ENCODE measurements at places on chromosomes 5 and 9.

DNA sequence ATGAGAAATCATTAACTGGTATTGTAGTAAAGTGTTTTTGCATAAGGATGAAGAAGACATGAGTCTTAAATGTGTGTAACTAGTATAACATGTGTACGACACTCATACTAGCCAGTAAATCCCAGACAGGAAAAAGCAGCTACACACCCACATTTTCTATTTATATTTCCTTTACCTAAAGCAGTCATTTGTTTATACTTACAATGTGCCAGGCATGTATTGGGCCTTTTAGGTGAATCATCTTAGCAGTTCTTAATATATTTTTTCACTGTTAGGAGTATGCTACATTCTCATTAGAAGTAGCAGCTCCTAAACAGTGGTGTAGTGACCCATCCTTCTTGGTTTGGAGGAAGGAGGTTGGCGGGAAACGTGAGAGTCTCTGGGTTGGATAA lies 55.8 kb upstream of the TMC1 start:
- DNase-seq: no peak

GRCh38 chr5:171569065-171569712 lies 149.7 kb downstream of the FGF18 start:
- DNase-seq: no peak

DNA sequence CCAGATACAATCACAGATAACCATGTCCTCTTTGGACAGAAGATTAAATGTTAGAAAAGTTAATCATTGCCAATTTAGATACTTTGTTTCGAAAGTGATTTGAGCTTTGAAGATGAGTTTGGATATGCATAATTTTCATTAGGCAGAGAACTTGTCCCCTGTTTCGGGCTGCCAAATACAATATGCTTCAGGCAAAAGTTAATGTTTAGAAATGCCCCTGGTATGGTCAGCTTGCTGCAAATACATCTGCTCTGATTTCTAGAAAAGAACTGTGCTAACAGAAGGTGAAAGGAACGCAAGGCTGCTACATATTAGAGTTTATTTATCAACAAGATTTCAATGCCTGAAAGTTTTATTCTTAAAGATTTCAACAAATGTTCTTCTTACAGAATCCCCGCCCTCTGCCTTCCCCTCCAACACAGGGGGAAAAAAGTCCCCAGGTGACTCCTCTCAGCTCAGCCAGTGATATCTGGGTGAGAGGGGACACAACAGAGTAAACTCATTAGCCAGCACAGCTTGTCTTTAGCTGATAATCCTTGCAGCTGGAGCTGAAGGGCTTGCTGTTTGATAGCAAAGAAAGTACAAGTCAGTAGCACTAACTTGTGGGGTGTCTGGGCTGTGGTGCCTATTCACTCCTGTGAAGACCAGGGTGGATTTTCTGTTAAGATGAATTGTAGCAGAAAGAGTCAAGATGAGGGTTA lies 435.7 kb downstream of the DMAC1 start:
- no peak for DNase-seq

- no peak for DNase-seq
Measured at GRCh38 chr9:136075881-136076678, 19.0 kb downstream of the NACC2 start.

- no peak for DNase-seq
Measured at GRCh38 chr9:27414220-27414761, 109.8 kb upstream of the IFNK start.

GRCh38 chr9:26579056-26579455 lies 313.5 kb downstream of the CAAP1 start:
- DNase-seq: no peak

- DNase-seq: no peak
Measured at GRCh38 chr5:142982821-142983200, 212.6 kb downstream of the ARHGAP26 start.

DNA sequence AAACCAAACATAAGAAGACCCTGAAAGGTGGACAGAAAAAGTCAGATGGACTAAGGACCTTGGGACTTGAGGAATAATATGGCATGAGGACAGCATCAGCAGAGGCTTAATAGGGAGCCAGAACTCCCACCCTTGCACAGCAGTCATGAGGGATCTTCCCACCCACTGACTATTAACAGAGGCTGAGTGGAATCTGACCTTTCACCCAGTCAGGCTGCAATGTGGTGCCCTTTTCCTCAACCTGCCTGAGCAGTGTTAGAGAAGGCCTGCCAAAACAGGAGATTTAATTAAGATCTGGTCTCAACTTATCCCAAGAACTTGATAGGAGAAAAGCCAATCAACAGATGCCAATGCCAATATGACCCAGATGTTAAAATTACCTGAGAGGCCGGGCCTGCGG lies 481.9 kb downstream of the KDM4C start:
- DNase-seq: no peak

GRCh38 chr9:117929868-117930267 lies 225.7 kb downstream of the TLR4 start:
- no peak for DNase-seq

DNA sequence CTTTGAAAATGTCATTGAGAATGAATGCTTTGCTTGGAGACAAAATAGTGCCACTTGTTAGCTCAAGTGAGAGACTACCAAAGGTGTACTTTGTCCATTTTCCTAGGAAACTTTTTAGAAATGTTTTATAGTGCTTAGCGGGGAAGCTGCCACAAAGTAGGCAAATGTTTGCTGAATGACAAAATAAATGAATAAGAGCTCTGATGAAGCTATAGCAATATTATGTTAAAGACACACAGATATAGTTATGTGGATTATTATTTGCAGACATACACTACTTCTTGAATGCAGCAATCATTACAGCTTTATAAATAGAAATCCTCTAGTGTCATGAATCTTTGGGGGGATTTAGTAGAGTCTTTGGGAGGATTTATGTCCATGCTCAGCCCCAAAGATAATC lies 92.7 kb upstream of the C6 start:
- DNase-seq: no peak

GRCh38 chr5:66647146-66647856 lies 51.1 kb downstream of the MAST4 start:
- no peak for DNase-seq

GRCh38 chr9:74573640-74574191 lies 76.6 kb downstream of the RORB start:
- DNase-seq: no peak

DNA sequence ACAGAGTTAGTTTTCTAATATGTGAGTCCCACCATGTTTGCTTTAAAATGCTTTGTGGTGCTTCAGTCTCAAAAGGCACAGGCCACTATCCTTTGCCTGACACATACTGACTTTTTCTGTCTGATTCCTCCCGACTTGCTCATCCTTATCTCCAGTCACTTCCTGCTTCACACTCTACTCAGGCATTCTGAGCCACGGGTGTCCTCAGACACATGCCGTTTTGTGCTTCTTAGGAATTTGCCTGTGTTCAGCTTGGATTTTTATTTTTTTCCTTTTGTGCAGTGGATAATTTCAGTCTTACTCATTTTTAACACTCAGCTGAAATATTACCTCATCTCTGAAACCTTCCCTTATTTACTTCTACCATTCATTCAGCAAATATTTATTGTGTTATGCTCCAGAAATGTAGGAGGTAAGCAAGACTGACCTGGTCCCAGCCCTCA lies 54.1 kb downstream of the MAN2A1 start:
- DNase-seq: no peak

GRCh38 chr9:85420750-85421149 lies 321.0 kb downstream of the AGTPBP1 start:
- DNase-seq: no peak

- no peak for DNase-seq
Measured at GRCh38 chr9:22044583-22044982, 35.5 kb upstream of the CDKN2B start.

DNA sequence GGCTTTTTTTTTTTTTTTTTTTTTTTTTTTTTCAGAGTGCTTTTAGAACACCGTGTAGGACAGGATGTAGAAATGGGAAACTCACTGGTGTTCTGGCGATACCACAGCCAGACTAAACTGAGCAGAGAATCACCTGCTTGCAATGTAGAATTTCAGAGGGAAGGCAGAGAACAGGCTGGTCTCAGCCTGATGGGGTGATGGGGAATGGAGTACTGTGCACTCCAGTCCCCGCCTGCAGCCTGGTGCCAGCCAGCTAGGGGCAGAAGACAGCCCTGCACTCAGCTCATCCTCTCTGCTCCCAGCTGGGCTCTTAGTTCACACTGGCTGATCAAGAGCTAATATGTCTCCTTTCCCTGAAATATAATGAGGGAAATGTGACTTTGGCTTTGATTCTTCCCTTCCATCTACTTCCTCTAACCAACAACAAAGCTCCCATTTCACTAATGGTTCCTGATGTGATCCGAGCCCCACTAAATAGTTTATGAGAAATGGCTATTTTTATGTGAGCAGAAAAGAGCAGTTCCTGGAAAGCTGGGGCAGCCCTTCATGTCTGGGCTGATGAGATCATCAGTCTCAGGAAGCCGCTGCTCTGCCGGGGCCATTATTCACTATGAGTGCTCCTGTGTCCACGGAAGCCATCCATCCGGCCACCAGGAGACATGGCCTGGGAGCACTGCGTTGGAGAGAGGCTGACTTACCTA lies 209.7 kb downstream of the GADD45G start:
- DNase-seq: no peak

DNA sequence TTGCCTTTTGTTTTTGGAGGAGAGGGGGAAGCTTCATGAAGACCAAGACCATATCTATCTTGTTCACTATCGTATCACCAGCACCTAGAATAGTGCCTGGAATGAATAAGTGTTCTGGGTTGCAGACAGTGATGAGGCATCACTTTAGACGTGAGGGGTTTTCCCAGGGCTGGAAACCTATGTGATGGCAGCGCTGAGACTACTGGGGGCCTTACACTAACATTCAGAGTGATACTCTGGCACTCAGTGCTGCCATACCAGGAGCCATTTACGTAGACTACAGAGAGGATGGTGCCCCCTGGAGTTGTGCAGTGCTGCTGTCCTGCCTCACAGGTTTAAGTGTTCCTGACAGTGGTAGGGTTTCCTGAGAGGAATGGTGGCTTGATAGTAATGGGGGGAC lies 6.9 kb downstream of the CCL19 start:
- no peak for DNase-seq

- DNase-seq: no peak
Measured at GRCh38 chr5:80655231-80655774, 520 bp upstream of the DHFR start.

GRCh38 chr9:117189121-117189520 lies 225.7 kb downstream of the ASTN2 start:
- DNase-seq: no peak

- no peak for DNase-seq
Measured at GRCh38 chr5:67941614-67942401, 273.7 kb upstream of the PIK3R1 start.

- DNase-seq: no peak
Measured at GRCh38 chr5:143955141-143955540, 143.2 kb downstream of the HMHB1 start.

GRCh38 chr9:132989014-132989310 lies 10.5 kb downstream of the GFI1B start:
- DNase-seq: no peak

DNA sequence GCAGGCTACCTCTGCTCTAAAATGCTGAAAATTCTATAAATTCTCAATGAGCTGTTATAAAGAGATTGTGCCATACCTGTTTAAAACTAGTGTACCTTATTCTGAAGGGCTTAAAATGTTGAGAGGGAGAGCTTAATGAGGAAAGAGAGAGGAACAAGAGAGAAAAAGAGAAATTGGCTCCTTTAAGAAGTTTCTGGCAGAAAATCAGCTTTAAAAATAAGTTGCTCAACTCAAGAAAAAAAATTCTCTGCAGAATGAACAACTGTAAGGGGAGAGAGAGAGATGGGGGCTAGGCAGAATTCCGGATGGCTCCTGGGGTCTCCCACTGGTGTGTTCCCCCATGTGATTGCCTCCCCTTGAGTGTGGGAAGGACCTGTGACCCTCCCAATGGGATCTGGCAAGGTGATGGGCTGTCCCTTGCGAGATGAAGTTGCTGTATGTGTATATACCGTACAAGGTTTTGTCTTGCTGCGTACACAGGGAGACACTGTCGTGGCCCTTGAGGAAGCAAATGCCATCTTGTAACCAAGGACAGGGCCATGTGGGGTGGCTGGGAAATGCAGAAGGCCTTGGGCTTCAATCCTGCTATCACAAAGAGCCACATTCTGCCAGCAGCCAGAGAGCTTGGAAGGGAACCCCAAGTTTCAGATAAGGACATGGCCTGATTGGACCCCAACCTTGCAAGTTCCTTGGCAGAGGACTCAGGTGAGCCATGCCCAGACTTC lies 64.3 kb upstream of the S1PR3 start:
- DNase-seq: no peak

GRCh38 chr9:118276784-118277183 lies 572.6 kb downstream of the TLR4 start:
- no peak for DNase-seq

DNA sequence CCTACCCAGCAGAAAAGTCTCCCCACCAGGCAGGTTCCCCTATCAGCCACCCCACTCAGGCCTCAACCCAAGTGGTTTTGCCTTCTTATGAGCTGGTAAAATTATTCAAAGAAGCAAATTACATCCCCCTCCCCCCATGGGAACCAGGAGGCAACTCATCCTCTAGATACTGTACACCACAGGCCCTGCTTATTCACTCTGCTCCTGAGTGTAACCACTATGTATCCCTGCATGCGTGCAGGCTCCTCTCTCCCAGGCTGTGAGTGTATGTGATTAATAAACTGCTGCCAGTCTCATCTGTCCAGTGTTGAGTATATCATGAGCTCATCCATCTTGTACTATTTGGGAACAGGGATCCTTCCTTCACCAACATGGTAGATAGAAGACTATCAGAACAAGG lies 8.6 kb downstream of the KCTD16 start:
- DNase-seq: no peak

DNA sequence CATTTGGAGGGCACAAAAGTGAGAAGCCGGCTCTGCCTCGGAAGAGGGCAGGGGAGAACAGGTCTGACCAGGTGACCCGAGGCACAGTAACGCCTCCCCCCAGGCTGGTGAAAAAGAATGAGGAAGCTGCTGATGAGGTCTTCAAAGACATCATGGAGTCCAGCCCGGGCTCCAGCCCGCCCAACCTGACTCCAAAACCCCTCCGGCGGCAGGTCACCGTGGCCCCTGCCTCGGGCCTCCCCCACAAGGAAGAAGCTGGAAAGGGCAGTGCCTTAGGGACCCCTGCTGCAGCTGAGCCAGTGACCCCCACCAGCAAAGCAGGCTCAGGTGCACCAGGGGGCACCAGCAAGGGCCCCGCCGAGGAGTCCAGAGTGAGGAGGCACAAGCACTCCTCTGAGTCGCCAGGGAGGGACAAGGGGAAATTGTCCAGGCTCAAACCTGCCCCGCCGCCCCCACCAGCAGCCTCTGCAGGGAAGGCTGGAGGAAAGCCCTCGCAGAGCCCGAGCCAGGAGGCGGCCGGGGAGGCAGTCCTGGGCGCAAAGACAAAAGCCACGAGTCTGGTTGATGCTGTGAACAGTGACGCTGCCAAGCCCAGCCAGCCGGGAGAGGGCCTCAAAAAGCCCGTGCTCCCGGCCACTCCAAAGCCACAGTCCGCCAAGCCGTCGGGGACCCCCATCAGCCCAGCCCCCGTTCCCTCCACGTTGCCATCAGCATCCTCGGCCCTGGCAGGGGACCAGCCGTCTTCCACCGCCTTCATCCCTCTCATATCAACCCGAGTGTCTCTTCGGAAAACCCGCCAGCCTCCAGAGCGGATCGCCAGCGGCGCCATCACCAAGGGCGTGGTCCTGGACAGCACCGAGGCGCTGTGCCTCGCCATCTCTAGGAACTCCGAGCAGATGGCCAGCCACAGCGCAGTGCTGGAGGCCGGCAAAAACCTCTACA lies 11.8 kb downstream of the QRFP start:
- DNase-seq: no peak
